Fibroblast of the aortic adventitia (primary cell): ENCODE measurements at places on chromosomes 2 and 18. TPM values are rescaled to one million over a fixed set of nuclear protein-coding genes. Genes with fewer than 3 reads are reported as not detected.

ANKRD62 gene
- total RNA-seq = not detected in 2 replicates

IL1R1 gene
- 150 and 152 TPM in 2 replicates for total RNA-seq

INPP5D gene
- 0.54 and 0.98 TPM in 2 replicates for total RNA-seq

CRYBA2 gene
- total RNA-seq = not detected in 2 replicates

SPHKAP gene
- total RNA-seq = 0.09 TPM in 1 of 2 replicates, not detected in the other

ESPNL gene
- total RNA-seq = 1.4 and 2.4 TPM in 2 replicates

LRRTM1 gene
- 0.09 TPM in 1 of 2 replicates, not detected in the other for total RNA-seq

UGT1A8 gene
- total RNA-seq = 0.09 TPM in 1 of 2 replicates, not detected in the other

ICOS gene
- not detected in 2 replicates for total RNA-seq

PTH2R gene
- 0.33 TPM in 1 of 2 replicates, not detected in the other for total RNA-seq
